ENCODE measurements at places on chromosomes 6 and 20. TPM values are rescaled to one million over a fixed set of nuclear protein-coding genes. Genes with fewer than 3 reads are reported as not detected.

The SLC22A16 gene
- not detected for total RNA-seq

The ABHD16A gene
- total RNA-seq: 37.3 TPM

DNA sequence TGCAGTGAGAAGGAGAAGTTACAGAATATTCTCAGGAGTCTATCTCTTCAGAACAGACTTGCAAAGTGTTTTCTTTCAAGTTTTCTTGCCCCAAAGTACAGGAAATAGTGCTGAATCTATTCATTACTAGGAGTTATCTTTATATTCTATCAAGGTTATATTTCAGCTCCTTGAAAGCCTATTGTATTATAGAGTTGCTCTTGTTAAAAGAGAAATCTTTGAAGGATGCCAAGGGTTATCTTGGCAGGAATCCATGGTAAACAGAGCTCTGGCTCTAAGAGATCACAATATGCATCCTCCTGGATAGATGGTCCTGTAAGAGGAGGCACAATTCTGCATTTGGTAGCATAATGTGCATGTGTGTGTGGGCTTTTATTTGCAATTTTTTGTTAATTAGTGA, 21.2 kb upstream of the SNRPB2 start:
- no peak for DNase-seq

- DNase-seq: no peak
Measured at GRCh38 chr20:53597521-53598120, 4.0 kb upstream of the ZNF217 start.

DNA sequence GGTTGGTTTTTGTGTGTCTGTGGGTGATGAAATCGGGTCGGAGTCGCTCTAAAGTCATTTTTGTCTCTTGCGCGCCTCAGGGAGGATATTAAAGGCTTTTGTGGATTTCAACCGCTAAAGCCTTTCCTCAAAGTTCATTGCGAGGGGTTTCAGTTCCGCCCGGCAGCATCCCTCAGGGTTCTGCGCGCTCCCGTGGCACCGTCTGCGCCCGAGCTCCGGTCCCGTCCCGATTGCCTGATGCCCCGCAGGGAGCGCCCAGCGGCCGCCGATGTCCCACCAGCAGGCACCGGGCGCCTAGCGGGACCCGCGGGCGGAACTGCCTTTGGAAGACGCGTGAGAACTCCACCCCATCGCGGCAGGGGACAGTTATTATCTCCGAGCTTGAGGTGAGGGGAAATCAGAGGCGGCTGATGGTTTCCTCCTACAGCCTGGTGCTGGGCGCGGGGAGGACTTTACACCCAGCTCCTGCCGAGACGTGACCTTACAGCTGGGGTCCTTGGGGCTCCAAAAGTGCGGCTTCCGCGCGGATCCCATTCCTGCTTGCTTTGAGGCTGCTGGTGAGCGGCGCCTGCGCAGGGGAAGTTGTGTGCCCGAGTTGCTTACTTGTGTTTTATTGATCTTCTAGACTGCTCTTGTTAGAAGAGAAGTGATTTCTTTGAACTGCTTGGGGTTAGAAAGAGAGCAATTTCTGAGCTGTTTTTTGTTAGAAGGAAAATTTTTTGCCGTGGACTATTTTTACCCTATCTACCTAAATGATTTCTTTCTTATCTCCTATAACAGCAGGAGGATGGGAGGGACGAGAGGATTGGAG, 27.1 kb downstream of the ULBP1 start:
- DNase-seq: no peak
